ENCODE measurements at places on chromosomes 7 and 10. TPM values are rescaled to one million over a fixed set of nuclear protein-coding genes. Genes with fewer than 3 reads are reported as not detected.
A peak's percentile ranks its signal among the peaks of the same experiment; 100 is the strongest.

Gene TMEM236
- 0.51 TPM for total RNA-seq

Gene HOXA5
- total RNA-seq, result 8.3 TPM

GRCh38 chr10:3782146-3782450 is 2.9 kb downstream of the KLF6 start:
- H3K36me3 ChIP-seq, result peaks cover 100% of the 10 kb centered on the region
- no peak for DNase-seq
- H3K4me1 ChIP-seq, result peaks cover 44% of the 10 kb centered on the region
- H3K27ac ChIP-seq, result peak overlapping the region; percentile 100

- H3K4me3 ChIP-seq, result no peak overlapping the region
- peaks cover 91% of the 10 kb centered on the region for H3K36me3 ChIP-seq
- no peaks in the 10 kb centered on the region for H3K27me3 ChIP-seq
- DNase-seq, result no peak
- H3K27ac ChIP-seq, result no peak overlapping the region
Measured at GRCh38 chr10:93319896-93320295, 162.2 kb downstream of the MYOF start.

DNA sequence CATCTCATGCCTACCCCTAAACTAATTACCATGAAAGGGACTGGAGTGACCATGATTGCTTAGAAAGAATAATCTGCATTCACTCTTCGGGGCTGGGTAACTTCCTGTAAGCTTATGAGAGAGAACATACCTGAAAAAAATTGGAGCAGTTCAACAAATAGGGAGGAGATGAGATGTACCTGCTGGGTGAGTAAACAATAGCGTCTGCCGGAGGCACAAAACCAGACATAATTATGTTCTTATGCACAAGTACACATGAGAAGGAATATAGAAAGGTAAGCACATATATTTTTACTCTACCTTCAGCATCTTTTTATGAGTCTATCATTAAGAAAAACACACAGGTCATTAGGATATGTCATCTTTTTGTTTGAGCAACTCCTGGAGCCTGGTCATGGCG is 224.6 kb upstream of the FERD3L start:
- H3K4me3 ChIP-seq, result no peak overlapping the region
- no peak overlapping the region for H3K27ac ChIP-seq
- DNase-seq, result no peak
- H3K36me3 ChIP-seq, result no peaks in the 10 kb centered on the region

DNA sequence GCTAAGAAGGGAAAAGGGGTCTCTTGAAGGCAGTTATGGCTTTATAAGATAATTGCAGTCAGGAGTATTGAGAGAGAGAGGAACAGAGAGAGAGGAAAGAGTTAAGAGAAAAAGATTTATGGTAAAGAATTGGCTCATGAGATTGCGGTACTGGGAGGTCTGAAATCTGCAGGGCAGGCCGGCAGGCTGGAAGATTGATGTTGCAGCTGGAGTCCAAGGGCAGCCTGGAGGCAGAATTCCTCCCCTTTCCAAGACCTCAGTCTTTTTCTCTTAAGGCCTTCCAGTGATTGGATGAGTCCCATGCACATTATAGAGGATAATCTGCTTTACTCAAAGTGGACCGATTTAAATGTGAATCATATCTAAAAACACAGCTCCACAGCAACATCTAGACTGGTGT is 68.4 kb downstream of the HACD1 start:
- no peak overlapping the region for H3K4me3 ChIP-seq
- H3K4me1 ChIP-seq, result peaks cover 6% of the 10 kb centered on the region
- H3K27me3 ChIP-seq, result no peaks in the 10 kb centered on the region

DNA sequence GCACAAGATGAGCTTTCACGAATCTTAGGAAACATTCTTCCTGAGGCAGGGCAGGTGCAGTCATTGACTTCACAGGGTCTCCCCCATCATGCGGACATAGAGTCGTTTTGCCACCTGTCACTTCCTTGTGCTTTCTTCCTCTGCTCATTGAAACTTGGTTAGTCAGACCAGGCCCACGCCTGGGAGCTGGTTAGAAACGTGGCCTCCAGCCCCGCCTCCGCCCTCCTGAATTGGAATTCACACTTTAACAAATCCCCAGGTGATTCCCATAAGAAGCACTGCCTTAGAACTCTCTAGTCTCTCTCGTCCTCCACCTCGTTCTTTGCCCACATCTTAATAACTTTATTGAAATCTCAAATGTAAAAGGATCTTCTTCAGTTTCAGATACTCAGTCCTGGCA is 265.5 kb upstream of the FZD8 start:
- DNase-seq, result no peak
- no peaks in the 10 kb centered on the region for H3K4me1 ChIP-seq
- no peaks in the 10 kb centered on the region for H3K36me3 ChIP-seq
- no peaks in the 10 kb centered on the region for H3K27me3 ChIP-seq
- no peak overlapping the region for H3K4me3 ChIP-seq
- no peak overlapping the region for H3K27ac ChIP-seq

DNA sequence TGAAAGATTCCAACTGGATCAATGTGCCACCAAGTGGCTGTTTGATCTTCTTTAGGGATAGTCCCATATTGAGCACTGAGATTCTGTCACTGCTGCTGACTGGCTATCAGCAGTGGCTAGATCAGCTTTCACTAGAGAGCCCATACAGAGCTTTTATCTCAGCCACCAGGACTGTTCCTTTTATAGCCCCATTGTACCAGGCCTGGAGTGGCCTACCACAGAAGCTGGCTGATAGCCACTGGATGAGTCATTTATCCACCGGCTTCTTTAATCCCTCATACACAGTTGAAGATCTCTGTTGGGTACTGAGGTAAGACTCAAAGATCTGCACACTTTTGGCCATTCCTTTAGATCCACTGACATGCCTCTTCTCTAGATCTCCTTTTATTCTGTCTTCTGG is 1101.1 kb downstream of the SORCS3 start:
- no peak for DNase-seq
- no peaks in the 10 kb centered on the region for H3K4me1 ChIP-seq
- no peak overlapping the region for H3K4me3 ChIP-seq
- no peaks in the 10 kb centered on the region for H3K36me3 ChIP-seq

Gene DOCK1
- 34.2 TPM for total RNA-seq

Gene CDH23
- 0.07 TPM for total RNA-seq

GRCh38 chr7:130721486-130722277 is 12.3 kb downstream of the KLF14 start:
- H3K27ac ChIP-seq, result no peak overlapping the region
- H3K4me3 ChIP-seq, result no peak overlapping the region
- no peaks in the 10 kb centered on the region for H3K36me3 ChIP-seq
- H3K27me3 ChIP-seq, result peaks cover 23% of the 10 kb centered on the region
- DNase-seq, result peak; percentile 69
- no peaks in the 10 kb centered on the region for H3K4me1 ChIP-seq

DNA sequence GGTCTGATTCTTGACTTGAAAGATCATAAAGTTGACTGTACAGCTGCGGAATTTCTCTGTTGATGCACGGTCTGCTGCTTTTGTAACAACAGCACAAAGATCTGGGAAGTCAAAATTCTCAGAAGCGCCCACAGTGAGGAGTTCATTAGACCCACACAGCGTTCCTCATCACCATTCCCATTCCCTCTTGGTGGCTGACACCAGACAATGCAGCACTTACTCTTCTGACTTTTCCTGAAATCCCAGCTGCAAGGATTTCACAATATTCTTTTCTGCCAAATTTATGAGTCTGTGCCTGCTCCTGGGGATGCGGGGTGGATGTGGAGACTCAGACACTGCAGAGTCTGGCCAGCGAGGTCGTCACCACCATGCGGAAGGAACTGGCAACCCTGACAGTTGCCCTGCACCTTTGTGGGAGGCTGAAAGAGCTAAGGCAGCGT is 233.9 kb downstream of the FANK1 start:
- H3K27me3 ChIP-seq, result no peaks in the 10 kb centered on the region
- H3K4me3 ChIP-seq, result no peak overlapping the region
- H3K4me1 ChIP-seq, result peaks cover 13% of the 10 kb centered on the region
- H3K27ac ChIP-seq, result no peak overlapping the region
- no peak for DNase-seq
- H3K36me3 ChIP-seq, result no peaks in the 10 kb centered on the region

Gene MAGI2
- total RNA-seq, result 0.64 TPM

- no peak overlapping the region for H3K27ac ChIP-seq
- no peak overlapping the region for H3K4me3 ChIP-seq
- H3K4me1 ChIP-seq, result no peaks in the 10 kb centered on the region
- no peak for DNase-seq
- H3K27me3 ChIP-seq, result no peaks in the 10 kb centered on the region
- no peaks in the 10 kb centered on the region for H3K36me3 ChIP-seq
Measured at GRCh38 chr10:34918776-34919315, 103.8 kb upstream of the PARD3 start.

DNA sequence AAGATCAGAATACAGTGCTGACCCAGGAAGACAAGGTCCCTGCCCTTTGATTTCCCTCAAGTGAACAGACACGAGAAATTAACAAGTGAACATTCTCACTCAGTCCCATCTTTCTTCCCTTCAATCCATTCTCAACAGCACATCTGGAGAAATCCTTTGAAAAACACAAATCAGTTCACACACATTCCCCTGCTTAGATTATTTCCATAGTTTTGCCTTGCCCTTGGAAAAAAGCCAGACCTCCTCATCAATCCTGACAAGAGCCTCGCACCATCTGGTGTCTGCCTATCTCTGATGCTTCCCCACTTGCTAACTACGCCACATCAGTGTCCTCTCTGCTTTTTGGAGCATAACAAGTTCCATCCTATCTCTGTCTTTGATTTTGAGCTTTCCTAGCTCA is 94.4 kb upstream of the KIAA1217 start:
- no peak overlapping the region for H3K27ac ChIP-seq
- H3K4me1 ChIP-seq, result no peaks in the 10 kb centered on the region
- no peak for DNase-seq
- H3K27me3 ChIP-seq, result no peaks in the 10 kb centered on the region

DNA sequence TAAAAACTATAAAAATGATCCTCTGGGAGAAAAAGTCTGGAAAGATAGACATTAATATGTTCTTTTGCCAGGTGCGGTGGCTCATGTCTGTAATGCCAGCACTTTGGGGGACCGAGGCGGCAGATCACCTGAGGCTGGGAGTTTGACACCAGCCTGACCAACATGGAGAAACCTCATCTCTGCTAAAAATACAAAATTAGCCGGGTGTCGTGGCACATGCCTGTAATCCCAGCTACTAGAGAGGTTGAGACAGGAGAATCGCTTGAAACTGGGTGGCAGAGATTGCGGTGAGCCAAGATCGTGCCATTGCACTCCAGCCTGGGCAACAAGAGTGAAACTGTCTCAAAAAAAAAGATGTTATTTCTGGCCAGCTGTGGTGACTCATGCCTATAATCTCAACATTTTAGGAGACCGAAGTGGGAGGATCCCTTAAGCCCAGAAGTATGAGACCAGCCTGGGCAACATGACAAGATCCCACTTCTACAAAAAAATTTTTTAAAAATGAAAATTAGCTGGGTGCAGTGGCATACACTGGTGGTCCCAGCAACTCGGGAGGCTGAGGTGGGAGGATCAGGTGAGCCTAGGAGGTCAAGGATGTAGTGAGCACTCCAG is 101.9 kb upstream of the LRRN3 start:
- H3K27ac ChIP-seq, result no peak overlapping the region
- no peak for DNase-seq
- no peaks in the 10 kb centered on the region for H3K4me1 ChIP-seq
- no peaks in the 10 kb centered on the region for H3K36me3 ChIP-seq
- H3K4me3 ChIP-seq, result no peak overlapping the region

DNA sequence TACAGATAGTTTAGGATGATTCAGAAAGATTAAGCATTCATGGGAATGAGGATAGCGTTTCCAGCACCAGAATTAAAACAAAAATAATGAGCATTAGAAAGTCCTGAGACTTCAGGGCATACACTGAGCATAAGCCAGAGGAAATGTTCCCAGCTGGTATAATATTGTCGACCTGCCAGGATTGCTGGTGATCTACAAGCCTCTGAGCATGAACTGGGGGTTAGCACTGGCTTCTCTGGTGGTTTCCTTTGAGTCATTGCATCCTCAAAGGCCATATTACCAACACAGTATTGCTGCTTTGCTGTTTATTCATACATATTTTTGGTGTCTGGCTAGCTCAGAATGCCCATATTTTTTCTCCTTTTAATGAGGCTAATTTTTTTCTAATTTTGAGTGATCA is 10.7 kb upstream of the ATRNL1 start:
- H3K4me3 ChIP-seq, result no peak overlapping the region
- no peak overlapping the region for H3K27ac ChIP-seq
- no peak for DNase-seq
- no peaks in the 10 kb centered on the region for H3K4me1 ChIP-seq
- no peaks in the 10 kb centered on the region for H3K27me3 ChIP-seq

Data from Calu3 (cell line).